Smooth muscle cell of the pulmonary artery (primary cell): ENCODE measurements at places on chromosomes 13 and 19. TPM values are rescaled to one million over a fixed set of nuclear protein-coding genes. Genes with fewer than 3 reads are reported as not detected.

Gene MIA
- total RNA-seq, result 0.33 TPM in 1 of 2 replicates, not detected in the other

Gene PBX4
- total RNA-seq, result 0.10 and 0.26 TPM in 2 replicates

Gene PDX1
- total RNA-seq, result not detected in 2 replicates

Gene HSD17B14
- total RNA-seq, result 2.2 and 2.8 TPM in 2 replicates

Gene TINCR
- total RNA-seq, result 0.13 and 0.66 TPM in 2 replicates

Gene CYP2A7
- total RNA-seq, result not detected in 2 replicates

Gene BEST2
- not detected in 2 replicates for total RNA-seq

Gene NFIC
- 91.9 and 101 TPM in 2 replicates for total RNA-seq

Gene C19orf85
- not detected in 2 replicates for total RNA-seq

Gene PALM3
- total RNA-seq, result 0.07 and 0.46 TPM in 2 replicates

Gene ZIM2
- total RNA-seq, result not detected in 2 replicates

Gene NANOS2
- total RNA-seq, result not detected in 2 replicates

Gene ZNF578
- total RNA-seq, result 4.6 and 5.5 TPM in 2 replicates

Gene IZUMO1
- total RNA-seq, result 0.07 TPM in 1 of 2 replicates, not detected in the other

Gene RASA3
- total RNA-seq, result 34.9 and 37.5 TPM in 2 replicates

Gene UBE2L5
- total RNA-seq, result 0.07 TPM in 1 of 2 replicates, not detected in the other

Gene PSG5
- 0.26 and 6.9 TPM in 2 replicates for total RNA-seq

Gene SYCN
- total RNA-seq, result not detected in 2 replicates

Gene CXCL17
- not detected in 2 replicates for total RNA-seq

Gene SUGT1
- 45.1 and 50.2 TPM in 2 replicates for total RNA-seq

Gene SHC2
- 0.33 and 2.4 TPM in 2 replicates for total RNA-seq

Gene BORA
- 2.3 and 2.8 TPM in 2 replicates for total RNA-seq

Gene KCTD15
- 41.4 and 65.2 TPM in 2 replicates for total RNA-seq

Gene SIGLEC8
- not detected in 2 replicates for total RNA-seq

Gene FGF21
- total RNA-seq, result not detected in 2 replicates

Gene SYT5
- 0.13 TPM in 1 of 2 replicates, not detected in the other for total RNA-seq

Gene SYNGR4
- not detected in 2 replicates for total RNA-seq

Gene POGLUT2
- 28.9 and 33.3 TPM in 2 replicates for total RNA-seq

Gene PCDH17
- total RNA-seq, result 0.26 and 2.7 TPM in 2 replicates

Gene ZNF681
- total RNA-seq, result 0.39 and 0.43 TPM in 2 replicates

Gene IGSF23
- not detected in 2 replicates for total RNA-seq

Gene B3GNT8
- total RNA-seq, result 2.2 and 2.3 TPM in 2 replicates

Gene ANGPTL8
- total RNA-seq, result not detected in 2 replicates

Gene CERS1
- total RNA-seq, result 2.9 and 11.6 TPM in 2 replicates

Gene PVR
- total RNA-seq, result 87.3 and 136 TPM in 2 replicates

Gene ZNF544
- 31.8 and 43.4 TPM in 2 replicates for total RNA-seq

Gene PTH2
- total RNA-seq, result not detected in 2 replicates

Gene SIGLEC5
- total RNA-seq, result not detected in 2 replicates

Gene PSG6
- not detected in 2 replicates for total RNA-seq

Gene SHFL
- 27.1 and 27.7 TPM in 2 replicates for total RNA-seq

Gene PROSER3
- 5.4 and 6.3 TPM in 2 replicates for total RNA-seq

Gene CGB1
- total RNA-seq, result not detected in 2 replicates

Gene ZNF575
- total RNA-seq, result 0.26 and 0.36 TPM in 2 replicates

Gene ZNF610
- 3.5 and 4.8 TPM in 2 replicates for total RNA-seq

Gene ZNF317
- 16.1 and 19.0 TPM in 2 replicates for total RNA-seq

Gene ZNF480
- total RNA-seq, result 3.7 and 4.2 TPM in 2 replicates

Gene DACT3
- 6.6 and 6.8 TPM in 2 replicates for total RNA-seq

Gene FFAR2
- not detected in 2 replicates for total RNA-seq

Gene CEACAM7
- total RNA-seq, result not detected in 2 replicates

Gene ZNF534
- total RNA-seq, result 0.07 and 0.23 TPM in 2 replicates

Gene NCR1
- not detected in 2 replicates for total RNA-seq

Gene ATP4A
- total RNA-seq, result not detected in 2 replicates

Gene RETN
- not detected in 2 replicates for total RNA-seq
